Retina (tissue), 1 donor: ENCODE measurements at places on chromosomes 7 and 10.

- DNase-seq = no peak
Observed at GRCh38 chr7:30755384-30756154, 3.6 kb downstream of the INMT start.

- DNase-seq = no peak
Observed at GRCh38 chr7:30996256-30996655, 32.5 kb downstream of the GHRHR start.

GRCh38 chr10:63666836-63667383 lies 145.7 kb downstream of the REEP3 start:
- no peak for DNase-seq

DNA sequence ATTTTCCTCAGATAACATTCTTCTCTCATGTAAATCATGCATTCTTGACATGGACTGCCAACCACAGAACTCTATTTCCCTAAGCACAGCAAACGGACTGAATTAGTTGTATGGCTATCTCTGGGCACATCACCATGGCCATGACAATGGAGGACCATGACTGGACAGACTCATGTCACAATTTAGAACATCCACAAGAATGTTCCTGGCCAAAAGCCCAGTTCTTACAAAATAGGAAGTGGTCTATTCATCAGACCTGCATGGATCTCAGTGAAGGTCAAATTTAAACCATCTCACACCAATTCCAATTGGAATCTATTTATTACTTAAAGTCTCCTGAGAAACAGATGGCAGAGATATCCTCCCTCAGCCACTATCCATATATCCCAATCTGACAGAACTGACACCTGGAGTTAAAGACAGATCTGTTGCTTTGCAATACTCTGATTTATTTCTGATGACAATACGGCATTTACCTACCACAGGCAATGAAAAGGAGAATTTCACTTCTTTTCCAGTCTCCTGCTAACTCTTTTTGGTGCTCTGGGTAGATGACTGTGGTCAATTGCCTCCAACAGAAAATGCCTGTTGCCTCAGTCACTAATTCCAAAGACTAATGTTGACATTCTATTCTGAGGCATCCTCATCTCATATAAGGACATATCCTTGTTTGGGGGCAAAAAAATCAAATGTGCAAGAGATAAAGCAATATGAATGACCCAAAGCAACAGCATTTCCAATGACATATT lies 254.8 kb downstream of the HTR7 start:
- DNase-seq = no peak

DNA sequence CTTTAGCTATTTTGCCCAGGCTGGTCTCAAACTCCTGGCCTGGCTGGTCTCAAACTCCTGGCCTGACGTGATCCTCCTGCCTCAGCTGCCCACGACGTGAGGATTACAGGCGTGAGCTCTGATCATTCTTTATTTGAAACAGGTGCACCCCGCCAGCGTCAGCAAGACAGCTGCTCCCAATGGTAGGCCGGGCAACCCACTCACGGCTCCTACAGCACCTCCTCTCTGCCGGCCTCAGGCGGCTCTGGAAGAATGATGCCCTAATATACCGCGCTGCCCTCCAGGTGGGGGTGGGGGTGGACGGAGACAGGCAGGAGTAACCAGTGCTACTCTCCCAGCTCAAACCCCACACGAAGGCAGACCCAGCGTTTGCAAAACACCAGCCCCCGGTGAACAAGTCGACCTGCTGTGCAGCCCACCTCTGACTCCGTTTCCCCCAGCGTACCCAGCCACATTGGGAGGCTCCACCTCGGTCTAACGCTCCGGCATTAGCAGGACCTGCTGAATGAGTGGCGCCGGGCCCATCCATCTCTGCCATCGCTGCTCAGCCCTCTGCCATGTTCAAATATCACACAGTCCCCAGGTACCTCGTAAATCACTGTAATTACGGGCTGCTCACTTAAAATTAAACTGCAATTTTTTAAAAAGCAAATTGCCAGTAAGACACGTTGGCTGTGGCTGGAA lies 148.6 kb downstream of the ELFN1 start:
- peak; percentile 15 for DNase-seq

- DNase-seq = peak; percentile 86
Observed at GRCh38 chr7:101017064-101017777, 2.7 kb upstream of the MUC17 start.

GRCh38 chr7:20220293-20220761 lies 3.1 kb upstream of the MACC1 start:
- DNase-seq = no peak

- no peak for DNase-seq
Observed at GRCh38 chr7:87517891-87518290, 42.4 kb upstream of the ABCB4 start.

DNA sequence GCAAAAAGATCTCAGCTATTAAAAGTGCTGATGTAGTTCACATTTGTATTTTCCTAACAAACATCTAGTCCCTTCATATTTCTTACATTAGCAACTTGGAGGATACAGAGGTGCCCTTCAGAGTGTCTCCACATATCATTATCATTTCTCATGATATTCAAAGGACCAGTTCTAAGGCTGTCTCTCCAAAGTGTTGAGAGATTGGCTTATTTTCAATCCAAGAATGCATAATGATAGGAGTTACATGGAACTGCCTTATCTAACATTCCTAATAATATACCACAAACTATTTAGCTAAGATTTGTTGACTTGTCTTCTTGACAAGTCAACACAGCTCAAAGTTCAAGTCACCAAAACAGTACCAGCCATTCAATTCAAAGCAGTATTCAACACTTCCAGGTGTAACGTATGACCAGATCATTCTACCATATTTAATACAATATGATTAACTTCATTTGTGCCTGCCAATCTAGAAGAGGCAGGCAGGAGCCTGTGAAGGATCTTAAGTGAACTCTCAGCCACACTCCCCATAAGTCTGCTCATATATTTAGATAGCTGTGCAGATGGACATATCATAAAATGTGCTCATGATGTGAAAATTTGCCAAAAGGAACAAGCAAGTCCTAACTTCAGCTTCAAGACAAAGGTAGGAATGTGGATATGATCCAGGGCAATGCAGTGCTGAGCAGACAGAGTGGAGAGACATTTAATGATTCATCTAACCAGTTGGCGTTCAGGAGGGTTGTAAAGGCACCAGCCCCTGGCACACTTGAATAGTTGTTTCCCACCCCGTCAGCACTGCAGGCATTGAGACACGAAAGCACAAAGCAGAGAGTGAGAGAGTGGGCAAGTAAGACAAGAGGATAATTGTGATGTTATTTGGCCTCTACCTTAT lies 108.3 kb downstream of the MTERF1 start:
- no peak for DNase-seq

- no peak for DNase-seq
Observed at GRCh38 chr10:22610610-22611009, 103.8 kb downstream of the PIP4K2A start.

GRCh38 chr7:157432541-157432956 lies 95.7 kb downstream of the DNAJB6 start:
- DNase-seq = no peak

DNA sequence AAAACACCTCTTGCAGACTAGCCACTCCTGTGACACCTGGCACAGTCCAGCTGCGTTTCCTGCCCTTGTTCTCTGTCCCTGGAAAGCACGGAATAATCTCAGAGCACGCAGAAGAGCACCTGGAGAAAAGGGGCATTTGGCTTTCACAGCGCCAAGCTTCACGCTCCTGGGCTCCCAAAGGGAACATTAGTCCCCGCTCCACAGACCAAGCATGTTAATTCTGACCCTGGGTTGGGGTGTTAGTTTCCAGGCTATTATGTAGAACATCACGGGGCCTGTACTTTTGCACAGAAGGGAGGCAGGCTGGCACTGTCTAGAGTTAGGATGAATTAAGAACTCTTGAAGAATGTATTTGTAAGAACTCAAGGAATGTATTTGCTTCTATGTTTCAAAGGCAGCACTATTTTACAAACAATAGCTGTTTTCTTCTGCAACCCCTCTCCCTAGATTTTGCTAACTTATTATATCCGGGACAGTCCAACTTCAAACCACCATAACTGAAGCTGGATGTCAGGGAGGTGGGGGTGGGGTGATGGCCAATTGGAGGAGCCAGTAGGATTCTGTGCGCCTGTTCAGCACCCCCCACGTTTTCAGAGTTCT lies 62.2 kb upstream of the TRIM8 start:
- no peak for DNase-seq

GRCh38 chr7:42572561-42572960 lies 335.6 kb upstream of the GLI3 start:
- DNase-seq = no peak

- no peak for DNase-seq
Observed at GRCh38 chr10:88661018-88661417, 3.2 kb upstream of the LIPF start.

DNA sequence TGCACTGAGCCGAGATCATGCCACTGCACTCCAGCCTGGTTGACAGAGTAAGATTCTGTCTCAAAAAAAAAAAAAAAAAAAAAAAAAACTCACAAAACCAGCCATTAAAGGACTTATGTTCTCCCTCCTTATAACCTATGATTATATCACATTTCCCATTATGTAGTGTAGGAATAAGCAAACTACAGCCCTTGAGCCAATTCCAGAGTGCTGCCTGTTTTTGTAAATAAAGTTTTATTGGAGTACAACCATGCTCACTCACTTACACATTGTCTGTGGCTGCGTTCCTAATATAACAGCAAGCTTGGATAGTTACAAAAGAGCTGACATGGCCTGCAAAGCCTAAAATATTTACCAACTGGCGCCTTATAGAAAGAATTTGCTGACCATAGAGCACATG lies 72.7 kb upstream of the ARID5B start:
- no peak for DNase-seq

DNA sequence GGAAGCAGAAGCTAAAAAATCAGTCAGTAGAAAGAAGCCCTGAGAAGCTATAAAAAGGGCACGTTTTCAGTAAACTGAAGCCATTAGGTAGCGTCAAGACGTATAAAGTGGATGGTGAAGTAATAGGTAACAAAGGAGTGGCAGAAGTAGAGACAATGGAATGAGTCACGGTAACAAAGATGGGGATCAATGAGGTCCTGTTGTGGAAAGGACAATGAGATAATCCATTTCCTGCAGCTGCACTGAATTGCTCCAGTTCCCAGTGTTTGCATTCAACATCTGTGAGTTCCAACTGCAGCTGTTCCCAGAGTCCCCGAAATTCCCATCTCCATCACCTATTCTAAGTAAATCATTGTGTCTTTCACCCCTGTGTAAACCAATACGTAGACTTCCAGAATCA lies 4.8 kb upstream of the HYCC1 start:
- DNase-seq = no peak

- DNase-seq = no peak
Observed at GRCh38 chr10:74103560-74104258, 46.9 kb downstream of the AP3M1 start.

DNA sequence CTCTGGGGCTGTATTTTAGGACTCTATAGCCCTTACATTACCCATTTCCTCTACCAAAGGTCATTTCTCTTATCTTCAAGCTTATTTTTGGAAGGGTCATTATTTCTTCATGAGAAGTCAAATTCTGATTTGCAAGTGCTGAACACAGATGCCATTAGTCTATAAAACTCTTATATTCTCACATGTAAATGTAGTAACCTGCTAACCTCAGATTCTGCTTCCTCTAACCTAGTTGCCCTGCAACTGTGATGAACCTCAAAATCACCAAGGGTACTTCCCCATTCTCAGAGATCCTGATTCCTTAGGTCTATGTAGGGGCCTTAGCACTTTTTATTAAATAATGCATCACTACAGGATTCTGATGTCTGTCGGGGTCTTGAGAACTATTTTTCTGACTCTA lies 6.3 kb downstream of the FAS start:
- DNase-seq = no peak

GRCh38 chr10:119988333-119988732 lies 95.8 kb downstream of the SEC23IP start:
- DNase-seq = no peak

DNA sequence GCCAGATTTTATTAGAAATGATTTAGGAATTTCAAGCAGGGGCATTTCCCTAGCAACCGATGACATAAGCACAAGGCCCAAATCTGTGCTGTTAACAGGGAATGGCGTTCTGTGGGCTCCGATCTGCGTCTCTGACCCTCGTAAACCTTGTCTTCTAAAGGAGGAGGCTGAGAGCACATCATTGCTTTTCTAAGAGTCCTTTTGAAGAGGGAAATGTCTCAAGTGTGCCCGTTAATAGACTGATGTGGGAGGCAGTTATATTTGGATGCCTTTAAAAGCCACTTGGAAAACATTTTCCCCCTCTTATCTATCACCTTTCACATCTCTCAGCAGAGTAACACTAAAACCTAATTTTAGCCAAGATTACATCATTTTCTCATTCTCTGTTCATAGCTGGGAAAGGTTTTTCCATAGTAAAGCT lies 424.1 kb upstream of the GALNT17 start:
- DNase-seq = no peak

- DNase-seq = no peak
Observed at GRCh38 chr7:25028370-25029021, 48.5 kb upstream of the OSBPL3 start.

- no peak for DNase-seq
Observed at GRCh38 chr7:45366475-45366874, 207.7 kb upstream of the ADCY1 start.

GRCh38 chr7:50618281-50618680 lies 53.1 kb upstream of the DDC start:
- no peak for DNase-seq

DNA sequence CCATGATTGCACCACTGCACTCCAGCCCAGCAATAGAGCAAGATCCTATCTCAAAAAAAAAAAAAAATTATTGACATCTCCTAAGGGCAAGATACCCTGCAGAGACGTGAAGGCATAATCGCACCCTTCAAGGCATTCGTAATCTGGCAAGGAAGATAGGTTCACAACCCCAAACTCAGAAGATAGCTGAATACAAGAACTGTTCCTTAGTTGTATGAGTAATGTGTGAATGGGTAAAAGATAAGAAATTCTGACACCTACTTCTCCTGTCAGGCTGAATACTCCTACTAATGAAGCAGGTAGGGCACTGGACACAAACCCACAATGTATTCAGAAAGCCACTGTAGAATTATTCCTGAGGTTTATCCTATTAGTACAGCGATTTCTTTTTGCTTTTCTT lies 882.4 kb upstream of the AUTS2 start:
- DNase-seq = no peak

- no peak for DNase-seq
Observed at GRCh38 chr7:925601-926000, 28.9 kb downstream of the ADAP1 start.

- DNase-seq = no peak
Observed at GRCh38 chr7:136938476-136938875, 70.0 kb downstream of the CHRM2 start.

- no peak for DNase-seq
Observed at GRCh38 chr7:81186691-81187090, 267.8 kb upstream of the SEMA3C start.

GRCh38 chr7:44681645-44682044 lies 67.0 kb upstream of the ZMIZ2 start:
- DNase-seq = no peak

DNA sequence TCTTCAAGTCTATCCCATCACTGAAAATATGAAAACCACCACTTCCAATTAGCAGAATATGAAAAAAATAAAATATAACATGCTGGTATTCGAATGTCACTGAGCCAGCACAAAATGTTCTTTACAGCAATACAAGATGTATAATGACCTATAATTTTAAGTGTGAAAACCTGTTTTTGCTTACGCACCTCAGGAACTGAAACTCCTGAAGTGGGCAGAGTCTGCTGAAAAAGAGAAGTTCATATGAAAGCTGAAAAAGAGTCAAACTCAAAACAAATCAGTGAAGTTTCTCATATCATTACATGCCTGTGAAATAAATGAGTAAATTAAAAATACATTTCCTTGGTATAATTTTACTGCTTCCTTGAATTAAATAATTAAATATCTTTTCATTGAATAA lies 272.5 kb downstream of the DGKB start:
- no peak for DNase-seq
